ENCODE measurements at places on chromosomes 3 and 15. TPM values are rescaled to one million over a fixed set of nuclear protein-coding genes. Genes with fewer than 3 reads are reported as not detected.

The GOLGA8G gene
- total RNA-seq = not detected

The PLXNA1 gene
- total RNA-seq = 13.6 TPM

DNA sequence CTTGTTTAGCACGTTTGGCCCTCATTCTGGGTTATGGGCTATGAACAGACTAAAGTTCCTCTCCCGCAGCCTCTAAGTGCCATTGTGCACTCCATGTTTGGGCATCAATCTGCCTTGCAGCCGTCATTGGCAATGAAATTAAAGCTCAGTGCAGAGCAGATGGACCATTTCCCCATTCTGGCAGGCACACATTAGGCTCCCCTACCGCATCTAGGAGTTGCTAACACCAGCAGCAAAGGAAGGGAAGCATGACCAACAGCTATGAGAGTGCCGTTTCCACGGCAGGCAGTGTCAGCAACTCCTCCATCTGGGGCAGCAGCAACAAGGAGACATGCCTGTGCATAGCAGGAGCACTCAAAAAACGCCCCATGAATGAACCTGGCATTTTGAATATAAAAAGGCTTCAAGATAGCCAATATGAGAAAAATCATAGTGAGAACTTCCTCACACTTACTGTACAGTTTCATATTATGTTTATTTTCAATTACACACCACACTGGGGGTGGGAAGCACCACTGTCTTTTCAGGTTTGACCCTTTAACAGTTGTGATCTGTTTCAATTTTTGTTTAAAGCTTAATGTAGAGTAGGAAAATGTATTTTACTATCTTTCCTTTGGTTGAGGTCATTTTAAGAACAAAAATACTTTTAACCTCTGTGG, 218.7 kb downstream of the KCNMB2 start:
- no peak overlapping the region for H3K4me3 ChIP-seq
- H3K27ac ChIP-seq = no peak overlapping the region
- no peaks in the 10 kb centered on the region for H3K27me3 ChIP-seq
- no peaks in the 10 kb centered on the region for H3K4me1 ChIP-seq

The CFAP92 gene
- total RNA-seq = not detected

The BDH1 gene
- total RNA-seq = 3.1 TPM

The HHLA2 gene
- total RNA-seq = not detected

The SLC12A1 gene
- total RNA-seq = not detected

The CPLX3 gene
- total RNA-seq = not detected

The GREM1 gene
- total RNA-seq = 848 TPM

The TP63 gene
- total RNA-seq = not detected

DNA sequence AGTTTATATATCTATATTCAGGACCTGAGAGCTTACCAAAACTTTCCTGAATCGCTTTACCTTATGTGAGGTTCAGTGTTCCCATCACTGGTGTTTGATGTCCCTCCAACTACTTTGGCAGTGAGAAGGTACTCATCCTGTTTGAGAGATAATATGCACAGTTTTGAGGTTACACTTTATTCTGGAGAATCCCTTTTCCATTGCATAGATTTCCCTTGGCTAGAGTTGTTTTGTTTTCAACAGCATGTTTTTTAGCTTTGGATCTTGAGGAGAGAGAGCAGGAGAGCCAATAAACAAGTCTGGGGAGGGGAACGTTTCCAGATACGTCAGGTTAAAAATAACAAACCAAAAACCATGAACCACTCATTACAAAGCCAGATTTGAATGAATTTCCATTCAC, 33.6 kb downstream of the CD200 start:
- no peak overlapping the region for H3K27ac ChIP-seq
- H3K4me1 ChIP-seq = 0 out of 2 replicates have a peak, but pooled peaks cover 1% of the 10 kb centered on the region
- DNase-seq = no peak
- H3K36me3 ChIP-seq = 0 out of 2 replicates have a peak, but pooled peaks cover 2% of the 10 kb centered on the region
- no peaks in the 10 kb centered on the region for H3K27me3 ChIP-seq
- no peak overlapping the region for H3K4me3 ChIP-seq

The SACM1L gene
- total RNA-seq = 44.2 TPM

GRCh38 chr3:195064300-195064931, 206.5 kb downstream of the XXYLT1 start:
- peaks cover 4% of the 10 kb centered on the region for H3K27me3 ChIP-seq
- 0 out of 2 replicates have a peak, but pooled peaks cover 2% of the 10 kb centered on the region for H3K4me1 ChIP-seq
- DNase-seq = peak; percentile 51
- H3K27ac ChIP-seq = no peak overlapping the region
